ENCODE measurements at places on chromosomes 3 and 15.

DNA sequence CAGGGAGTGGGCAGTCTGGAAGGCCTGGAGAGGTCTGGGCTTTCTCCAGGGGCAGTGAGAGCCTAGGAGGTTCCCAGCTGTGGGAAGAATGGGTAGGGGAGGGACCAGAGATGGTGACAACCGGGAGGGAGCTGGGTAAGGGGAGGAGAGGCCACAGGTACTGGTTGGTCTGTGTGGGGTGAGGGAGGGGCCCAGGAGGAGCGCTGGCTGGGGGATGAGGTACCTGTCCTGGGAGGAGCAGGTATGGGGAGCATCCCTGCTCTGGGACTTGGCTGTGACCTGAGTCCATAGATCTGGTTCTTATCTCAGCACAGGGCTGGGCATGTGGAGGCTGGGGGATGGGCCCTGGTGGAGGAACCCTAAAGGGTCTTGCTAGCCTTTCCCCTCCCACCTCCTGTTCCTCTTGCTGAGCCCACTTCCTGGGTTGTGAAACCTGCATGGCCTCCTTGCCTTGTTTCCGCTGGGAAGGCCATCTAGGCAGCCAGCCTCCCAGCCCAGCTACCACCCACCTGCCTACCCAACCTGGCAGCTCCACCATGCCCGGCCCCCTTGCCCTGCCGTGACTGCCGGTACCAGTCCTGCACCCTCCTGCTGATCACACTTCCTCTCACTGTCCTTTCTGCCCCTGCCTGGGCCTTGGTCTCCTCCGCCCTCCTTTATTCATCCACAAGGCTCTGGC, 11.0 kb downstream of the PRKCD start:
- DNase-seq = no peak

DNA sequence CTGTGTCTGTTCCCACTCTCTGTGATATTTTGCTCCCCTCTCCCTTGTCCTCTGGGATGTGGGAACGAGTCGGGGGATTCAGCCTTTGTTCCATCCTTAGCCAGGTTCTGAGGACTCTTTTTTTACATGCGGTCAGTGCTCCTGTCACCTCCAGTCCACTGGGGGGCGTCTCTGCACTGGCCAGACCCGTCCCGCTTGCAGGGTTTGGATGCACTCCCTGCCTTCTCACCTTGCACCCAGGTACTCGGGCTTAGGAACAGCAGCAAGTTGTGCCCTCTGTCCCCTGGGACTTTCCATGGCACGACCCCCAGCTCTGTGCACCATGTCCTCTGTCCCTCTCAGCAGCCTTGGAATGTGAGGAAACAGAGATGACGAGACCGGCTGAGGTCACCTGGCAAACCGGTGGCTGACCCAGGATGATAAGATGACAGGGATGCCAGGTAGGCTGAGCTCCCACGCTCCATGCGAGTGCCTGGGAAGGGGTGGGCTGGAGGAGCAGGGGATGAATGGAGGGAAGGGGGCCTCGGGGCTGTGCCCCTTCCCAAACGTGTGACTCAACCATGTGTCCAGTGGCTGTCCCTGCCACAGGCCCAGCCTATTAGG, 27.3 kb upstream of the FGD5 start:
- DNase-seq = no peak

DNA sequence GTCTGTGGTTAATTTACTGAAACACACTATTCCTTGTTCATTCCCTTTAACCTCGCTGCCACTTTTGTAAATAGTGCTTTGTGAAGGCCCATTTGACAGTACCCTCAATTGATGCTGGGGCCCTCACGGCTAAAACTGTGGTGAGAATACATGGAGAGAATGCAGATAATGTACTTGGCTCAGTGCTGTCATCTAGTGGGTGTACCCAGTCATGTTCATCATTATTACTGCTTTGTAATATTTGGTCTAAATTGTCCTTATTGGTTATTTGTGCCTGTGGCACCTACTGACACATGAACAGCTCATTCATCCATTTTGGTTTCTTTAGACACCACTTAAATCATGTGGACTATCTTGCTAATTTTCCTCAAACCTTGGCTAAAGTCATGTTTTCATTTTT, 543.6 kb downstream of the EDEM1 start:
- no peak for DNase-seq

DNA sequence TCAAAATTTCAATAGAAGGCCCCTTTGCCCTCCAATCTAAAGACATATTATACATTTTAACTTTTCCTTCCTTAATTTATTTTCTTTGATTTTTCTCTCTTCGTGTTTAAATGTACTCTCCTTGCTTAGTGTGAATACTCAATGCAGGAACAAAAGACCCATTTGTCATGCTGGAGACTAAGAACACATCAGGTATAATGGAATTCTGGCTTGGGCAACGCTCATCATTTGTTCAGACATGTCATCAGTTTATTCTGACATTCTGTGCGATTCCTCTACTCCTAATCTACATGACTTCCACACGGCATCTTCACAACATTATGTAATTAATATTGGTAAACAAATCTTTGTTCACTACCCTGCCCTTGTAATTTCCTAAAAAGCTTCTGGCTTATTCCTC, 136.6 kb upstream of the LRRN1 start:
- DNase-seq = no peak

DNA sequence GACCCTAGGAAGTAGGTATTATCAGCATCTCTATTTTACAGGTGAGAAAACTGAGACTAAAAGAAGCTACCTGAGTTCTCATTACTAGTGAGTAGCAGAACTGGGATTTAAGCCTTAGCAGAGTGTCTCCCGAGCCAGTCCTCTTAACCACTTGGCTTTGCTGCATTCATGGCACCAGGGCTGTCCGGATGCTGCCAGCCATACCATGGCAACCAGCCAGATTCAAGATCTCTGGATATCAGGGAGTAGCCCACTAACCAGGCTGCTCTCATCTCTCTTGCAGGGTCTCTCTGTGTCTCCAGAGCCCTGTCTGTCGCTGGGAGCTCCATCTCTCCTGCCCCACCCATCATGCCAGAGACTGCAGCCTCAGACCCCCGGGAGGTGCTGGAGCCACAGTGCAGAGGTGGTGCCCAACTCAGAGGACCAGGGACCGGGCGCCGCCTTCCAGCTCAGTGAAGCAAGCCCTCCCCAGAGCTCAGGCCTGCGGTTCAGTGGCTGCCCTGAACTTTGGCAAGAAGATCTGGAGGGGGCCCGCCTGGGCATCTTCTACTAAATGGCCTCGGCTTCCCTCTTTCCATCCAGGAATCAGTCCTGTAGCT, 1.7 kb downstream of the MESP2 start:
- no peak for DNase-seq

DNA sequence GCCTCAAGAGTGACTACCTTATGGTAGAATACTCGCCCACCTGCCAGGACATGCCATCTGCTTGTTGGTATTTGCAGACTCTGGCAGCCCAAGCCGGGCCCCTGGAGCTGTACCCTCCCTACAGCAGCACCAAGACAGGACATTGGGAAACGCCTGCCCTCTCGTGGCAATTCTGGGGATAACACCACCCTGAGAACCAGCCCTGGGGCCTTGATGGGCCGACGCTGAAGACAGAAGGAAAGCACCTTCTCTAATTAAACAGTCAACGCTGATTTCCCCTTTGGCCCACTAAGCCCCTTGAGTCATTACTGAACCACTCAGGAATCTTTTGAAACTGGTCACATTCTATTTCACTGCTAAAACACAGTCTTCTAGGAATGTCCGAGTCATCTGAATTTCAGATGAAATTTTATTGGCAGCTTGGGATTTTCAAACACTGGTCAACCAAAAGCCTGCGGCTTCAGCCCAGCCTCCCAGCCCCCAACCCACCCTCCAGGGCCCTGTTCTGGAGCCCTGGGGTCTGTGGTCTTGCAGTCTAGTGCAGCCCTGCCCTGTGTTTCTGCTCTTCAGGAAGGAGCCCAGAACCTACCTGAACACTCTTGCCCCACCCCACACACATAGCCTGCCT, 91.3 kb downstream of the TMEM266 start:
- DNase-seq = no peak

DNA sequence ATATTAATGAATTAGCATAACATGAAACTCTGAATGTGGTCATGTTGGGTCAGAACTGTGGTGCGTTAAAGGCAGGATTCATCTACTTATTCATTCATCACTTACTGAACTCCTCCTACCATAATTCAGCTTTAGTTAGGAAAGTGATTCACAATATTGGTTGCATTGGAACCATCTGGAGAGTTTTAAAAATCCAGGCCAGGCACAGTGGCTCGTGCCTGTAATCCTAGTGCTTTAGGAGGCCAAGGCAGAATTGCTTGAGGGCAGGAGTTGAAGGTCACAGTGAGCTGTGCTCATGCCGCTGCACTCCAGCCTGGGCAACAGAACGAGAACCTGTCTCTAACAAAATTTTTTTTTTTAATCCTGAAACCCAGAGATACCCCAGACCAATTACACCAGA, 44.2 kb upstream of the ATG7 start:
- DNase-seq = no peak

- DNase-seq = no peak
Measured at GRCh38 chr3:127449486-127450212, 140.9 kb downstream of the TPRA1 start.

- DNase-seq = no peak
Measured at GRCh38 chr15:65376767-65377104, 1.1 kb downstream of the IGDCC3 start.

- no peak for DNase-seq
Measured at GRCh38 chr15:53458736-53459135, 300.7 kb downstream of the WDR72 start.

DNA sequence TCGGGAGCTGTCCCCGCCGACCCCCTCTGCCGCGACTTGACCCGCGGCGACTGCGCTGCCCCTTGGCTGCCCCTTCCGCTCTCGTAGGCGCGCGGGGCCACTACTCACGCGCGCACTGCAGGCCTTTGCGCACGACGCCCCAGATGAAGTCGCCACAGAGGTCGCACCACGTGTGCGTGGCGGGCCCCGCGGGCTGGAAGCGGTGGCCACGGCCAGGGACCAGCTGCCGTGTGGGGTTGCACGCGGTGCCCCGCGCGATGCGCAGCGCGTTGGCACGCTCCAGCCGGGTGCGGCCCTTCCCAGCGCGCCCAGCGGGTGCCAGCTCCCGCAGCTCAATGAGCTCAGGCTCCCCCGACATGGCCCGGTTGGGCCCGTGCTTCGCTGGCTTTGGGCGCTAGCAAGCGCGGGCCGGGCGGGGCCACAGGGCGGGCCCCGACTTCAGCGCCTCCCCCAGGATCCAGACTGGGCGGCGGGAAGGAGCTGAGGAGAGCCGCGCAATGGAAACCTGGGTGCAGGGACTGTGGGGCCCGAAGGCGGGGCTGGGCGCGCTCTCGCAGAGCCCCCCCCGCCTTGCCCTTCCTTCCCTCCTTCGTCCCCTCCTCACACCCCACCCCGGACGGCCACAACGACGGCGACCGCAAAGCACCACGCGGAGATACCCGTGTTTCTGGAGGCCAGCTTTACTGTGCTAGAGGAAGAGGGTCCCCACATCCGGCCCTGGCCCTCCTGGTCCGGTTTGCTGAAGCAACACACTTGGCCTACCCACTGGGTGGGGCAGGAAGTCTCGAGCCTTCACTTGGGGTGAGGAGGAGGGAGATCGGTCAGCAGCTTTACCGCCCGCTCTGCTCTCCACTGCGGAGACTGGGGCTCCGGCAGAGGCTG, at the start of gene RASSF1:
Gene RASSF1 (minus strand): TSS at position 389 of the 882 bp plus-strand sequence. CDS start 31 bp downstream, at position 358.
- DNase-seq = no peak

DNA sequence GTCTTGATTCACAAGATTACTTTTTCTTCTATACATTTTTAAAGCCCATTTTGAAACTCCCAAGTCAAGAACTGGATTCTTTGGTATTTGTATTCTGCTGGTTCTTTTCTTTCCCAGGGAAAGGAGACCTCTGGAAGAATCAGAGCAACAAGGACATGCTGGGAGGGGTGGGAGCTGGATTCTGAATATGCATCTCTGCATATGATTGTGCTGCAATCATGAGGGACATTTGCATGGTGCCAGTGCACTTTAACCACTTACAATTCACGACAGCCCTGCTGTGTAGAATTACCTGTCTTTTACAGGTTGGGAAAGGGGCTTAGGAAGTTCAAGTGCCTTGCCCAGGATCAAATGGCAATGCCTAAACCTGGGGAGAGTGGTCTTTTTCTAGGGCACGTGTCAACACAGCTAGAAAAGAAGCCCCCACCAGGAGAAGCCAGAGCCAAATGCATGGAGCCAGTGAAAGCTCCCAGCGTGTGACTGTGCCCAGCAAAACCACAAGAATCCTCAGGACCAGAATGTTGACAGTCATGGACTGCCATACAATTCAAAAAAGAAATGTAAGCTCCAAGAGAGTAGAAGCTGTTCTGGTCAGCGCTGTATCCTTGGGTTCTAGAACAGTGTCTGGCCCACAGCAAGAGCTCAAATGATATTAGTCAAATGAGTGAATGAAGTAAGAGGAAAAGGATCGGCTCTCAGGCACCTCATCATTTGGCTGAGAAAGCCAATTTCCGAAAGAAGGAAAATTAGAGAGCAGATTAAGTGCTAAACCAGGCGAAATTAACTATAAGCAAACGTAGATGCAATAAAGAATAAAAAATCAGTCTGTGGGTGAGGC, 84.5 kb upstream of the MEF2A start:
- DNase-seq = no peak

GRCh38 chr3:71815340-71816067, 30.6 kb upstream of the PROK2 start:
- DNase-seq = no peak

DNA sequence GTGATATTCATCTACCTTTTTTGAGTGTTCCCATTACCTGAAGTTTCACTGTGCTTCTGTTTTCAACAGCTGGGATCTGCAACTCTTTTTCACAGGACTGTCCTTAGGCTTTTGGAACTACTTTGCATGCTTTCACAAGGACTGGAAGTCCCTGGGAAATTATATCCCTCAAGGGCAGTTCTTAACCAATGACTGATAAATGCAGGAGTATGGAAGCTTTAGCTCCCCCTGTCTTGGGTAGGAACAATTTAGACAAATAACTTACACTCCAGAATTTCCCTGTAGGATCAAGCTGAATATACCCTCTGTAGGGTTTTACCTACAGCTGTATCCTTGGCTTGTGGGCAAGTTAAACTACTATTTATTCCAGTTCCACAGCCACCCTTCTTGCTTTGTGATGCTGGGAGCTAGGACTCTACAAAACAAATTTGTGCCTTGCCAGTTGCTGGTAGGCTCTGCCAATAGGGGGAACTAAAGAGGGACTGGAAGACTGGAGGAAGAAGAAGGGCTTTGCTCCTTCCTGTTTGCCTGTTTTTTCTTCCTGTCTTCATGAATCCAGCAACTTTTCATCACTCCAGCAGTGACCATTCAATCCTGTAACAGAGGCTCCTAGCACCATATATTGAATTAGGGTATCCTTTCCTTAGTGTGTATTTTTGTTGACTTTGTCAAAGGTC, 6.8 kb upstream of the ZNF280D start:
- no peak for DNase-seq

DNA sequence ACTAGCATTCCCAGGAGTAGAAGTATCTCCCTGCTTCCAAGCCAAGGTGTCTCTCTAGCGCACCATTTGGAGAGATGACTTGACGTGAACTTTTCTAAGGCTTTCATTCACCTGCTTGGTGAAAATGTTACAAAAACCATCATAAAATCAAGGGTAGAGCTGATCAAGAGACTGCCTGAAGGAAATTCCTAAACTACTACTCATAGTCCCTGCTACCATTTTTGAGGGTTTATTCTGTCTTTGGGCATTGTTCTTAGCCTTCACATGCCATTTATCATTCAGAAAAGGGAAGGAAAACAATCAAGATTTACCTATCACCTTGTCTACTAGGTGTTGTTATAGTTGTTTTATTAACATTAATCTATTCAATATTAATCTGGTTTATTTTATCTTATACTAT, 525.8 kb downstream of the NTRK3 start:
- DNase-seq = no peak

- no peak for DNase-seq
Measured at GRCh38 chr3:105284876-105285275, 81.8 kb upstream of the ALCAM start.
